ENCODE measurements at places on chromosomes 4 and X. TPM values are rescaled to one million over a fixed set of nuclear protein-coding genes. Genes with fewer than 3 reads are reported as not detected.

DNA sequence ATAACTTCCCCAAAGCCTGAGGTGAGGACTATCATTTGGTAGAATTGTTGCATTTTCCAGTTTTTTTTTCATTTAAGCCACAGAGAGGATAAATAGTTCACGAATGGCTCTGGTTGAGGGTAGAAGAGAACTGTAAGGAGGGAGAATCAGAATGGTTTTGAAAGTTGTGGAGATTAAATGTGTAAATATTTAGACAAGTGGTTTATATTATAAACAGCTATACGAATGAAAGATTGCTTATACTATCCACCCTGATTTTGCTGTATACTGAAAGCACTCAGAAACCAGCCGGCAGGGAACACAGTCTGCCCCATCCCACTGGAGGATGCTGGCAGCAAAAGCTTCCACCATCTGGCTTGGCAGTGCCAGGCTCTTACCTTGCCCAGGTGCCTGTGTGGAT lies 341.1 kb downstream of the RAPGEF2 start:
- DNase-seq, result no peak

- no peak for DNase-seq
Observed at GRCh38 chr4:150952167-150952845, 62.8 kb downstream of the LRBA start.

- DNase-seq, result no peak
Observed at GRCh38 chr4:151165205-151166000, 66.0 kb downstream of the RPS3A start.

DNA sequence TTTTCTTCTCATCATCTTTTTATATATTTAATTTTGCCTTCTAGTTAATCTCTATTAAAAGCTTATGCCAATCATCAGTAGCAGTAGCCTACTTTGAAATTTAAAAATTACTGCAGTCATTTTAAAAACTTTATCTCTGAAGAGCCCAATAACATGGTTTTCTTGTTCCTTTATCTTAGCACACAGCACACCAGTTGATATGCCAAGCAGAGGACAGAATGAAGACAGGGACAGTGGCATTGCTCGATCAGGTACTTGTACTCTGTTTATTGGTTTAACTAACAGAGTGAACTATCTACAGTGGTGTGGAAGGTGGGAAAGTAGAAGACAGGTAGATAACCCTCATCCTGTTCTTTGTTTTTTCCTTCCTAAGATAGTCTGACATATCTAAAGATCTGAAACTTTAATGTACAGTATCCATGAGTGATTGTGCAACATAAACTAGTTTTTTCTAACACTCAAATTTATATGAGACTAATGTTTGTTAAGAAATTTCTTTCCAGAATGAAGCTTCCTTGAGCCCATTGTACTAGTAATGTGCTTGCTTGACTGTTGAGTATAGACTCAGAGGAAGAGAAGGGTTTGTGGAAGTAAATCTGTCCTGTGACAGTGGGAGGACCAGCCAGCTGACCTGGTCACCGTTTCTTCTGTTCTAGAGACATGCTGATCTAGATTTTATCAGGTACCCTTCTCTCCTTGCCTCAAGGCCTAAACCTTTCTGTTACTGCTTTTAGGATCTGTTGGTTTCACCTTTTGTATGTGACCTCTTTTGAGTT lies 66.6 kb downstream of the FNIP2 start:
- DNase-seq, result no peak

- DNase-seq, result no peak
Observed at GRCh38 chr4:108477527-108478108, 142.8 kb upstream of the RPL34 start.

- no peak for DNase-seq
Observed at GRCh38 chr4:82373486-82373815, 340 bp downstream of the HNRNPD start.

GRCh38 chrX:29561417-29561816 lies 653.9 kb upstream of the MAGEB2 start:
- DNase-seq, result no peak

DNA sequence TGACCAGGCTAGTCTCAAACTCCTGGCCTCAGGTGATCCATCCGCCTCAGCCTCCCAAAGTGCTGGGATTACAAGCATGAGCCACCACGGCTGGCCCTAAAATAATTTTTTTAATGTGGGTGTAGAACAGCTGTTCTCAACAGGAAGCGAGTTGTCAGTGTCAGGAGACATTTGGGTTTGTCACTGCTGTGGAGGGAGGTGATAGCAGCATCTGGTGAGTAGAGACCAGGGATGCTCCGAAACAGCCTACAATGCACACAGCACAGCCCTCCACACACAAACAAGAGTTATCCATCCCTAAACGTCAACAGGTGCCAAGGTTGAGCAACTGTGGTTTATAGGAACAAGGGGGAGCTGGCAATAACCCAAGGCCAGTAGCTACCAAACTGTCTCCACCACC lies 243.4 kb upstream of the STS start:
- DNase-seq, result no peak

DNA sequence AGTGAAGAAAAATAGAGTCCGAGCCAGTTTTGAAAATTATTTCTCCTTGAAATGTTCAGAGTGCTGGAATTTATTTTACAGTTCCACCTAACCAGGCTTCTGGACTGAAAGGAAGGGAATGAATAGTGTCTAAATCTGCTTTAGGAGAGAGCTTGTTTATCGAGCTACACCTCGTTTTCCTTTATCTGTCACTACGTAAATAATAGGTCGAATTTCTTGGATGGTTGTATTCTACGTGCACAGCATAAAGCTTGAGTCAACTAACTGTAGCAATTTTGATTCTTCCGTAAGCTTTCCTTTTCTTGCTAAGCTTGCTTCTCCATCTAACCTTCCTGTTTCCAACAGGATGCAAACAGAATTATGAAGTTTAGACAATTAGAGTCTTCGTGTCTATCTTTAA lies 48.6 kb downstream of the ADGRL3 start:
- DNase-seq, result no peak

DNA sequence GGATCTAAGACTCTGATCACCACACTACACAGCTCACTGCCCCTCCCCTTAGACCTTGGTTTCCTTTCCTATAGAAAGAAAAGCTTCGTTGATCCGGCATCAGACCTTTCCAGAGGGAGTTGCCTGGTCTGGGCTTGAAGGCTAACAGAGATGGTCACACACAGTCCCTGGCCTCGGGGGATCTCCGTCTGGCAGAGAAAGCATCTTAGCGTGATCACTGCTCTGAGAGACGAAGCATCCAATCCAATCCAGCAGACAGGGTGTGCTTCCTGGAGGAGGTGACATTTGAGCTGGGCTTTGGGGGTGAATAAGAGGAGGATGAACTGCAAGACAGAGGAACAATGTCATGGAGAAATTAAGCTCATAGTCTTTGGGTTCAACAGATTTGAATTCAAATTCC lies 49.5 kb downstream of the HTRA3 start:
- no peak for DNase-seq

GRCh38 chr4:25913056-25913850 lies 767 bp upstream of the SMIM20 start:
- DNase-seq, result no peak

- DNase-seq, result no peak
Observed at GRCh38 chr4:147578051-147578476, 39.1 kb upstream of the TMEM184C start.

DNA sequence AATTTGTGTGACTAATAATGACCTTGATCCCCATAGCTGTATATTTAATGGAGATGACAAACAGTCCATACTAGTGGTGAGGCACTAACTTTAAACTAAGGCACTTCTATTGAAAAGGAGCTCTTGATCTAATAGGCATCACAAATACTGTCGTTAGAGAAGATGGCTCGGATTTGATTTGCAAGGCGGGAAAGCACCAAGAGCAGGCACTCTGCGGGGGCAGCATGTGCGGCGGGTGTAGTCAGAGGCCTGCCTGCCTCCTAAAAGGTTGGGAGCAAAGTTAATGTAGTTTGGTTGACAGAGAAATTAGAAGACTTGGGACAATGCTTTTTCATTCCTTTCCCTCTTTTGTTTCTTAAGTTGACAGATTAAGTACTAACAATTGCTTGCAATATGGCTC lies 278.8 kb downstream of the CFAP299 start:
- no peak for DNase-seq

- no peak for DNase-seq
Observed at GRCh38 chrX:136209016-136209738, 42.0 kb downstream of the MAP7D3 start.

- no peak for DNase-seq
Observed at GRCh38 chrX:17414839-17415238, 39.8 kb downstream of the NHS start.

GRCh38 chr4:48262926-48263325 lies 6.7 kb downstream of the TEC start:
- no peak for DNase-seq

- no peak for DNase-seq
Observed at GRCh38 chrX:93673869-93674271, at the start of gene FAM133A. Gene FAM133A, plus strand, starts transcription at chrX:93674206. Its CDS starts 35,214 bp downstream, at chrX:93709420.

- DNase-seq, result no peak
Observed at GRCh38 chr4:105126311-105127169, 20.1 kb upstream of the TET2 start.

DNA sequence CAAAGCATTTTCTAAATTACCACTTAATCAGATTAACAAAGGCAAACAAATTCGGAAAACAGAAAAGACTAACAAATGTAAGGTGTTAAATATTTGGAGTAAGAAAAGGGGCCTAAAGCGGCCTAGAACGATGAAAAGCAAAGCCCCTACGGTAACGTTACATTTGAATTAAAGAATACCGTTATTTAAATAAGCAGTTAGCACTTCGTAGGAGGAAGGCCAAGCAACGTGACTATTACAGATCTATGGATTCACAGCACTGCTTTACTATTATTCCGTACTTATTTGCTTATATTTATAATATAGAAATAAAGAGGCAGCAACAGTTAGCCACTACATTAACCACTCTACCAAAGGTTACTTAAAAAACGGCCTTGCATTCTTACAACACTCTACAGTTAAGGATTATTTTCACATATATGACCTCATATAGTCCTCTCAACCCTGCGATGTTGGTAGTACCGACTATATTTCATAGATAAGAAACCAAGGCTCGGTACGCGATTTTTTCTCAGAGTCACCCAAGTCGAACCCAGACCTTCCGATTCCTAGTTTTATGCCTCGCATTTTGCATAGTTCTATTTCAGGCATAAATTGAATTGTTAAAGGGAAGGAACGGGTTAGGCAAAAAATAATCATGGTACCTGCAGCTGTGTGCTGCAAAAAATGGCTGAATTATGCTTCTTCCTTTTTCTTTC lies 2.9 kb downstream of the KLHL15 start:
- no peak for DNase-seq

Gene RAI2
- 7.8 TPM for total RNA-seq

Gene ATP6AP1
- total RNA-seq, result 145 TPM

Gene COX7B2
- not detected for total RNA-seq

Gene PTCHD1
- total RNA-seq, result 9.5 TPM

Gene HAUS3
- 15.8 TPM for total RNA-seq
